Spinal cord (tissue), 10 donors: ENCODE measurements at places on chromosomes 3 and 15.

DNA sequence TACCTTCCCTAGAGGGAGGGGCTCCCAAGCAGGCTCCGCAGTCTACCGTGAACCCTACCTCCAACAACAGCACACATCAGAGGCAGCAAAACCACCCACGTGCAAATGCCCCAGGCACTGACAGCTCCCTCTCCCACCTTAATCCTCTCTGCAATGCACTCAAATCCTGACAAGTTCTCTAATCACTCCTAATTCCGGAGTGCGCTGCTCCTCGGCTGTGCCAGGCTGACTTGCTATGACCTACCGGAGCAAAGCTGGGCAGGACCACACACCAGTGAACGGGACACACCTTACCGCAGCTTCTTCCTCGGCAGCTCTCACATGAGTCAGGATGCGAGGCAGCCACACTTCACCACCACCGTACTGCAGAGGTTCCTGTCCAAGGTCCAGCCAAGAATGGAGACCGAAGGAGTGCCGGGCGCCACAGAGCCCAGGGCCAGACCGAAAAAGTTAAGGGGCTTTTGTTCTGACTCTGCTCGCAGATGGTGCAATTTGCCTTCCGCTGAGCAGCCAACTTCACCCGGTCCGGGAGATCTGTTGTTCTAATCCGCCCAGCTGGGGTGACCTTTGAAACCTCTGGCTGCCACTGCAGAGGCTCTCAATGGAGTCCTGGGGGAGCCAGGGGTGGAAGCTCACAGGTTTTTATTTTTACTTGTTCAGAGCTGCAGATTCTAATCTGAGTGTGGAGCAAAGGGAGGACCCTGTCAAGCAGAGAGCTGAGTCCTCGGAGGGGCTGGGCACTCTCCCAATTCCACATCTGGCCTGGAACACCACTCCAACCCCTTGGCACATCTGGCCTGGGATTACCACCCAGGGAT, 84.4 kb downstream of the MYLK start:
- no peak for DNase-seq

- no peak for DNase-seq
Measured at GRCh38 chr3:19885468-19885867, 48.5 kb downstream of the EFHB start.

DNA sequence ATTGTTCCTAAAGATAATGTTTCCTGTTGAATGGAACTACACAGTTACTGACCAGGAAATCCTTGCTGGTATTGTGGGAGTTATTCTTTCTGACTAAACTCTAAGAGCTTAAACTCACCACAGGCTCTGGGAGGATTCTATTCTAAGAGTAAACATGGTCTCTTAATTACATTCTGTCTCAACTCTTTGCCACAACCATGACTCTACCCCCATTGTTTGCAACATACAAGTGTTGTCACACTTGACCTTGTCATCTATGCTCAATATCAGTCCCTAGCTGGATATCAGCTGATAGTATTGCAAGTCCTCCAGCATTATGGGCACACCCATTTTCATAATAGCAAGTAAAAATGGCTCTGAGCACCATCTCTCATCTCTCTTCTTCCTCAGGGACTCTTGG, 29.6 kb upstream of the SECISBP2L start:
- DNase-seq: no peak

DNA sequence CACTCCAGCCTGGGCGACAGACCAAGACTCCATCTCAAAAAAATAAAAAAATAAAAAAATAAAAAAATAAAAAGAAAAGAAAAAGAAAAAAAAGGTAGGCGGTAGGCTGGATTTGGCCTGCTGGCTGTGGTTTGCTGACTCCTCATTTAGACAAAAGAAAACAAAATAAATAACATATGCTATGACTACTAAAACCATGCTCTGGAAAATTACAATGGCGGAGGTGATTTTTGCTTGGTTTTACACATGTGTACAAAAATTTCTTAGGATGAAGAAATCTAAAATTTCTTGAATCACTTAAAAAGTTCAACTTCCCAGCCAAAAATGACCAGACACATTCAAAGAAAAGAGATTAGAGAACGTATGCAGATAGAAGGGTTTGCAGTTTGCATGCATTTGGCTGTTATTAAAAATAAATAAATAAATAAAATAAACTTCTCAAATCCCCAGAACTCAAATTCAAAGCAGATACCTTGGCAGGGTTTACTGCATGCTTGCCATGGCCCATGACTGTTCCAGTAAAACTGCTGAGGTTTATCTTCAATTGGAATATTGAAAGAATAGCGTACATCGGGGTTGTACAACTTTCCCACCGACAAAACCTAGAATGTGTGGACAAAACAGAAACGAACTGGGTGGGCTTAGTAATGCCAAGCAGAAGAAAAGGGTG, 65.9 kb downstream of the ADAMTS9 start:
- DNase-seq: no peak
